ENCODE measurements at places on chromosomes 2 and 18. TPM values are rescaled to one million over a fixed set of nuclear protein-coding genes. Genes with fewer than 3 reads are reported as not detected.

DNA sequence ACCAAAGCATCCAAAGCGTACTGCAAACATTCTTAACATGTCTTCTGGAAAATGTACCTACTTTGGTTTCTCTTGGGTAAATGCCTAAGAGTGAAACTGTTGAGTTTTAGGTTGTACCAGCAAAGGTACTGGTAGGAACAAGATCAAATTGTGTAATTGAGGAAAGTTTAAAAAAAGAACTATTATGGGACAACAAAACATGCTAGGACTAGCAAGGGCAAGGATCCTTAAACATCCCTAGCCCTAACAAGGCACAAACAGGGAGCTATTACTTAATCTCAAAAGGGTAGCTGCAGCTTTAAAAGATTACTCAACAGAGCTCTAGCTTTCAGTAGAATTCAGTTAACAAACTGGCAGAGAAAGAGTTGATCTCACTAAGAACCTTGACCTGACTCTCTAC is 56.0 kb upstream of the GRB14 start:
- no peak for DNase-seq
- no peaks in the 10 kb centered on the region for H3K4me1 ChIP-seq
- no peaks in the 10 kb centered on the region for H3K36me3 ChIP-seq
- H3K4me3 ChIP-seq = no peak overlapping the region
- H3K27ac ChIP-seq = no peak overlapping the region

DNA sequence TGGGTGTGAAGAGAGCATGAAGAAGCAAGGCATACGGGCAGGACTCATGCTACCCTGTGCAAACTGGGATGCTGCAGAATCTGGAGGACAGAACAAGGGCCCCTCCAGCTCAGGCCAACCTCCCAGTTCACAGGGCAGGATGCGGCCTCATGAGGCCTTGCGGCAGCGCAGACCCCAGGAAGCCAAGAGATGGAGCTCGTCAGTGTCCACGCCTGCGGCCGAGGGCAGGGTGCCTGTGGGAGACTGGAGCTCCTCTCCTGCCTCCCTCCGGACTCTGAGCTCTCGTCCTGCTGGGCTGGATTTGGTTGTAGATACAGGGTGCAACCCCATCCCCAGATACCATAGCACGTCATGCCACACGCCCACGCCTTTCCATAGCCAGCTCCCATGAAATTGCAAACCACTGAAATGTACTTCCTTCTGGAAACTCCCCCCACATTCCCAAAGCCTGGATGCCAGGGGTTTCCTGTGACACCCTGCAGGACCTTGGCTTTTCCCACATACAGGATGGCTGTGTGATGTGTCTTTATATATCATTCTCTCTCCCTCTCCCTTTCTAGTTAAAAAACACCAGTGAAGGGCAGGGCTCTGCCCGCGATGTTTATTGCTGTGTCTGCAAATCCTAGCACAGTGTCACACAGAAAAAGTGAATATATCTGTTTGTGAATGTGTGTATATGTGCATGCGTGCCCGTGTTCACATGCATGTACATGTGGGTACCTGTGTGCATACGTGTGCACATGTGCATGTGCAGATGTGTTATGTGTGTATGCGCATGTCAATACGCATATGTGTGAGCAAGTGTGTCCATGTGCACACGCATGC is 12.3 kb upstream of the SNTG2 start:
- no peak for DNase-seq
- no peak overlapping the region for H3K27ac ChIP-seq
- H3K4me3 ChIP-seq = no peak overlapping the region
- no peaks in the 10 kb centered on the region for H3K27me3 ChIP-seq
- peaks cover 4% of the 10 kb centered on the region for H3K4me1 ChIP-seq

DNA sequence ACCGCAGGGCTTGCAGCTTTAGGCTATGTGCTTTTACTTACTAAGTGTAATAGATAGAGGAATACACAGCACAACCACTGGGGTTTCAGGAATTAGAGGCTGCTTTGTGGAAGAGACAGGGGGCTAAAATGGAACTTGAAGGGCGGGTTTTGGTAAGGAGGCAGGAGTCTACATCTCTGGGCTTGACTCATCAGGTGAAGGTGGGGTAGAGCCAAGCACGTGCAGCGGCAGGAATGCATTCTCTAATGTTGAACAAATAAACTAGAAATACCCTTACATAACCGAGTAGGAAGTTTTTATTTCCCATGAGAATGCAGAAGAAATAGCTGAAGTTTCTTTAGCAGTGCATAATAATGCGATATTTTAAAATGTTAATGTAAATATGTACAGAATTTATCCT is 673.8 kb upstream of the SALL3 start:
- H3K4me3 ChIP-seq = no peak overlapping the region
- no peak for DNase-seq
- H3K27me3 ChIP-seq = no peaks in the 10 kb centered on the region
- H3K4me1 ChIP-seq = peaks cover 10% of the 10 kb centered on the region

OSR1 gene
- 0.45 TPM for total RNA-seq

ERBB4 gene
- total RNA-seq = 10.2 TPM

HJURP gene
- 63.6 TPM for total RNA-seq

GRCh38 chr18:42048158-42048557 is 93.1 kb downstream of the PIK3C3 start:
- H3K27me3 ChIP-seq = no peaks in the 10 kb centered on the region
- peaks cover 12% of the 10 kb centered on the region for H3K4me1 ChIP-seq
- H3K36me3 ChIP-seq = peaks cover 12% of the 10 kb centered on the region

GRCh38 chr18:12768625-12769024 is 65.8 kb downstream of the PSMG2 start:
- no peaks in the 10 kb centered on the region for H3K36me3 ChIP-seq
- no peaks in the 10 kb centered on the region for H3K27me3 ChIP-seq
- H3K4me3 ChIP-seq = no peak overlapping the region
- DNase-seq = no peak
- H3K27ac ChIP-seq = no peak overlapping the region

FHL2 gene
- 3.8 TPM for total RNA-seq

ALLC gene
- total RNA-seq = not detected

FBXO11 gene
- 85.1 TPM for total RNA-seq

DNA sequence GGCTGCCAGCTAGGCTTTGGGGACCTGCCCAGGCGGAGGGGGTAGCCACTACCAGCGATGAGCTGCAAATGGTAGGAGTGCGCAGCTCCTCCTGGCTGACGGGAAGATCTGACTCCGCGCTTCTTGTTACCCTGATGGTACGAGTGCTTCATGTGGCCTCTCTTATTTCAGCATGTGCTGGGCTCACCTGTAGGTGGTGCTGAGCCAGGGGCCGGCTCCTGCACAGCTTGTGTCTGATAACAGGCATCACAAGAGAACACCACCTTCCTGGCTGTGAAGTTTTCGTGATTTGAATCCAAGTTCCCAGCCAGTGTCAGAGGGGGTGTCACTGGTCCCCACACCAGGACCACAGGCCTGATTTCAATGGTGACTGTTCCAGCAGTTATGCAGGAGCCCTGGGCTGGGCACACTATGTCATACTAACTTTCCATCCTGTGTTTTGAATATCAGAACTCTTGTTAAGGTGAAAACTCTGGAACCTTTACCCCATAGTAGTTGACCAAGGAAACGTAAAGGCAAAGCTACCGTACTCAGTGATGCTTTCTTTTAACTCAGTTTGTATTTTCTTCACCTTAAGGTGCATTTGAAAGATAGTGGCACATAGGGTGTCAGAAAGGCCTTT is 28.0 kb downstream of the APCDD1 start:
- H3K27ac ChIP-seq = no peak overlapping the region
- H3K27me3 ChIP-seq = no peaks in the 10 kb centered on the region
- no peak overlapping the region for H3K4me3 ChIP-seq
- peaks cover 11% of the 10 kb centered on the region for H3K36me3 ChIP-seq

CLASP1 gene
- total RNA-seq = 95.8 TPM

KCTD1 gene
- total RNA-seq = 29.7 TPM

DNA sequence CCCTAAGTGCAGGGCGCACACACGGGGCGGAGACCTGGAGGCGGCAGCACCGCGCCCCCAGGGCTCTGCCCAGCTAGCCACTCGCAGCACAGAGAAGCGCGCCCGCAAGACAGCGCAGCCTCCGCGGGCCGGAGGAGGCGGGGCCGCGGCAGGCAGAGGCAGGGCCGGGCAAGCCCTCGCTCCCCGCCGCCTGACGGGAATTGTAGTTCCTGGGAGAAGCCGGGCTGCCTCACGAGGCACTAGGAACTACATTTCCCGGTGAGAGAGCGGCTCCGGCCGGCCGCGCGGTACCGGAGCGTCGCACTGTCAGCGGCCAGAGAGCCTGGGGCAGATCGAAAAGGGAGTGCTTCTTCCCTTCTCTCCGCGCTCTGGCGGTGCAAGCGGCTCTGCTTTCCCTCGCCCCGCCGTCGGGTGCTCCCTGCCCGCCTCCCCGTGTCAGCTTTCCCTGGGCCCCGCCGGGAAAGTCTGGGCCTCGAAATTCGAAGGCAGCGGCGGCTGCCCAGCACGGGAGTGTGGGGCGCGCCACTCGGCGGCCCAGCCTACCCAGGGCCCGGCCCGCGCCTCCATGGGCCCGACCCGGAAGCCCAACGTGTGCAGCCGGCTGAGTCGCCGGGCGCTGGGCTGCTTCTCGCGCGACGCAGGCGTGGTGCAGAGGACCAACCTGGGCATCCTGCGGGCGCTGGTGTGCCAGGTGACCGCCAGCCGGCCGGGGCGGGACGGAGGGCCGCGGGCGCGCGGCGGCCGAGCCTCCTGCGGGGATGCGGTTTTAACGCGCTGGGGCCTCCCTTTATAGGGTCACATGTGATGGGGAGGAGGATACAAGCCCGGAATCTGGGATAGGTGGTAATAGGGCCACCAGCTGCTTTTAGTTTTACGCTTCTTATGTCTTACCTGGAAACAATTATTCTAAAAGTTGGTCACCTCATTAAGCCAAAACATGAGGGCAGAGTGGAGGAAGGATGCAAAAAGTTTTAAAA is at the start of gene DCAF17:
Gene DCAF17 (plus strand): TSS at position 214 of the 977 bp plus-strand sequence. CDS start 352 bp downstream, at position 566.
- H3K27ac ChIP-seq = peak within 1 kb of the TSS; percentile 89
- peak within 1 kb of the TSS; percentile 89 for H3K4me3 ChIP-seq
- H3K27me3 ChIP-seq = no peaks in the 10 kb centered on the region
- peaks cover 18% of the 10 kb centered on the region for H3K36me3 ChIP-seq
- DNase-seq = peak; percentile 86

UGT1A4 gene
- not detected for total RNA-seq

ERMN gene
- 0.44 TPM for total RNA-seq

GRCh38 chr2:198544461-198544860 is 740.1 kb downstream of the PLCL1 start:
- H3K36me3 ChIP-seq = no peaks in the 10 kb centered on the region
- no peaks in the 10 kb centered on the region for H3K27me3 ChIP-seq
- DNase-seq = no peak
- peaks cover 24% of the 10 kb centered on the region for H3K4me1 ChIP-seq
- peak overlapping the region; percentile 53 for H3K27ac ChIP-seq

ITGA4 gene
- 75.6 TPM for total RNA-seq

DNA sequence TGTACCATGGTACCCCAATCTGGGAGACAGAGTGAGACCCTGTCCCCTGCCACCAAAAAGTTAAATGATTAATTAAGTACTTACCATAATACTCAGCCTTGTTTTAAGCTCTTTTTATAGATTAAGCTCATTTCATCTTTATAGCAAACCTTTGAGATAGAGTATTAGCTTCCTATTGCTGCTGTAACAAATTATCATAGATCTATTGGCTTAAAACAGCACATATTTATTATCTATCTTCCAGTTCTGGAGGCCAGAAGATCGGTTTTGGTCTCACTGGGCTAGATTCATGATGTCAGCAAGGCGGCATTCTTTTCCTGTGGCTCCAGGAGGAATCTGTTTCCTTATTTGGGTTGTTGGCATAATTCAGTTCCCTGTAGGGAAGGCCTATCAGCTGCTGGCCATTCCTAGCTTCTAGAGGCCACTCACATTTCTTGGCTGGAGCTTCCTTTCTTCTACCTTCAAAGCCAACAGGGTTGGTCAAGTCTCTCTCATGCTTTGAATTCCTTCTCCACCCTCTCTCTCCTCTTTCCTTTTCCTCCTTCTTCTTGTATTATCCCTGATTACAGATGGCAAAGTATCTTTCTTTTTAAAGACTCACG is 13.7 kb upstream of the GREB1 start:
- peaks cover 80% of the 10 kb centered on the region for H3K4me1 ChIP-seq
- H3K27me3 ChIP-seq = no peaks in the 10 kb centered on the region
- DNase-seq = no peak
- H3K4me3 ChIP-seq = no peak overlapping the region

DNA sequence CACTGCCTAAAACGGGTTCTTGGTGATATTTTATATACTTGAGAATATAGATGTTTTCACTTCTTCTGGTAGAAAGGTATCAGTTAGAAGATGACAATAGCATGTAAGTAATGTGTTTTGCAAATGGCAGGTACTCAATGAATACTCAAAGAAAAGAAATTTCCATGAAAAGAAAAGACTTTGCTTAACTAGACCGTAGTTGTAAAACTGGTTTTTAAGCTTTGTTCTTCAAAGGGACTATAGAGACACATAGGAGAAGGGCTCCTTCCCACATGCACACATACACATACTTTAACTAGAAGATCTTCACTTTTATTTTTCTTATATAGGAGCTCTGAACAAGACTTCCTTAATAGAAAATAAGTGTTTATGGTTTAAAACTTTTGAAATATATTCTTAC is 215.3 kb upstream of the RND3 start:
- H3K27me3 ChIP-seq = no peaks in the 10 kb centered on the region
- H3K4me1 ChIP-seq = peaks cover 14% of the 10 kb centered on the region
- H3K27ac ChIP-seq = no peak overlapping the region
- H3K4me3 ChIP-seq = no peak overlapping the region
- peaks cover 2% of the 10 kb centered on the region for H3K36me3 ChIP-seq
- DNase-seq = no peak

GRCh38 chr18:75238786-75239185 is 28.2 kb downstream of the TSHZ1 start:
- H3K27ac ChIP-seq = no peak overlapping the region
- H3K4me1 ChIP-seq = peaks cover 6% of the 10 kb centered on the region
- H3K36me3 ChIP-seq = no peaks in the 10 kb centered on the region
- no peak for DNase-seq

DNA sequence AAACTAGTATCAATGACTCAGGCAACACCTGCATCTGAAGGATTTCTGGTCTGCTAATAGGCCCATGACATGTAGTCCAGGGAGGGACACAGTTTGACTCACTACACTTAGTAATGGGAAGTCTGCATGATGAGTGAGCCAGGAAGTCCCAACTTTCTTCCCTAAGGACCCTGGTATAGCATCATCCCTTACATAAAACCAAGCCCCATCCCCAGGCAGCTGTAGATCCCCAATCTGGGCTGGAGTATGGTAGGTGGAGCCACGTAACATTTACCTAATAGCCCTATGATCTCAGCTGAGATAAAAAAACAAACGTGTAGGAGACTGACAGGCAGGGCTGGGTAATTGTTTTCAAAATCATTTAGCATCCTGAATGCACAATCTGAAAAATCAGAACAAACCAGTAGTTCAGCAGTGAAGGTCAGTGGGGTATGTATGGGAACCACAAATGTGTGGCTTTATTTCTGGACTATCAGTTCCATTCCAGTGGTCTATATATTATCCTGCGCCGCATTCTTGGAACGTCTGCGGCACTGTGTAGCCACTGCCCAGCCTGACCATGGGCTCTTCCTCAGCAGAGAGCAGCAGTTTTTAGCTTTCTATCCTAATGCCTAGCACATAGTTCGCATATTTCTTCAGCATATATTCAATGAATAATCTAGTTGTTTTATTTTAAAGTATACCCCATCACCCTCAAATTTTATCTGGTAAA is 33.5 kb downstream of the EPB41L3 start:
- H3K27me3 ChIP-seq = no peaks in the 10 kb centered on the region
- peaks cover 13% of the 10 kb centered on the region for H3K4me1 ChIP-seq
- H3K4me3 ChIP-seq = no peak overlapping the region
- H3K27ac ChIP-seq = no peak overlapping the region

GRCh38 chr18:8735274-8735673 is 29.9 kb downstream of the MTCL1 start:
- no peak overlapping the region for H3K27ac ChIP-seq
- no peak overlapping the region for H3K4me3 ChIP-seq
- peaks cover 8% of the 10 kb centered on the region for H3K4me1 ChIP-seq
- no peaks in the 10 kb centered on the region for H3K27me3 ChIP-seq
- DNase-seq = no peak

NTSR2 gene
- total RNA-seq = not detected

EVX2 gene
- 0.43 TPM for total RNA-seq

TOGARAM2 gene
- total RNA-seq = not detected

HOXD9 gene
- not detected for total RNA-seq

OBSL1 gene
- total RNA-seq = 123 TPM
